T-helper 2 cell (primary cell): ENCODE measurements at places on chromosomes 1 and 21.
A peak's percentile ranks its signal among the peaks of the same experiment; 100 is the strongest.

DNA sequence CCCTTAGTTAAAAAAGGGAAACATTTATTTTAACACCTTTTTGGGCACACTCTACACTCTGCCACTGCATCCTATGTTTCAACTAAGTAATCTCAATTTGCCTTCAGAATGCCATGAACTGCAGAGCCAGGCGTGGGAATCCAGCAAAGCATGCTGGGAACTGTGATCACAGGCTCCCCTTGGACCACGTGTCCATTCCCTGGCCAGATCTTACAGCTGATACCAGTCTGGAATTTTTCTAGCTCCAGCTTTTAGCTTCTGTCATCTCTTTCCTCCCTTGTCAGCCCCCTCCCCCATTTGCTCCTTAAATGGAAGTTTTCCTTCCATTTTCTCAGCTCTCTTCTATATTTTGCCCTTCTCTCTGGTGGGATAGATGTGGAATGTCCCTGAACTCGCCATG lies 29.4 kb downstream of the RCSD1 start:
- DNase-seq = no peak

GRCh38 chr21:14771593-14771992 lies 225.5 kb upstream of the SAMSN1 start:
- no peak for DNase-seq

- no peak for DNase-seq
These were observed 481.7 kb upstream of the NR5A2 start for GRCh38 chr1:199545780-199546179.

DNA sequence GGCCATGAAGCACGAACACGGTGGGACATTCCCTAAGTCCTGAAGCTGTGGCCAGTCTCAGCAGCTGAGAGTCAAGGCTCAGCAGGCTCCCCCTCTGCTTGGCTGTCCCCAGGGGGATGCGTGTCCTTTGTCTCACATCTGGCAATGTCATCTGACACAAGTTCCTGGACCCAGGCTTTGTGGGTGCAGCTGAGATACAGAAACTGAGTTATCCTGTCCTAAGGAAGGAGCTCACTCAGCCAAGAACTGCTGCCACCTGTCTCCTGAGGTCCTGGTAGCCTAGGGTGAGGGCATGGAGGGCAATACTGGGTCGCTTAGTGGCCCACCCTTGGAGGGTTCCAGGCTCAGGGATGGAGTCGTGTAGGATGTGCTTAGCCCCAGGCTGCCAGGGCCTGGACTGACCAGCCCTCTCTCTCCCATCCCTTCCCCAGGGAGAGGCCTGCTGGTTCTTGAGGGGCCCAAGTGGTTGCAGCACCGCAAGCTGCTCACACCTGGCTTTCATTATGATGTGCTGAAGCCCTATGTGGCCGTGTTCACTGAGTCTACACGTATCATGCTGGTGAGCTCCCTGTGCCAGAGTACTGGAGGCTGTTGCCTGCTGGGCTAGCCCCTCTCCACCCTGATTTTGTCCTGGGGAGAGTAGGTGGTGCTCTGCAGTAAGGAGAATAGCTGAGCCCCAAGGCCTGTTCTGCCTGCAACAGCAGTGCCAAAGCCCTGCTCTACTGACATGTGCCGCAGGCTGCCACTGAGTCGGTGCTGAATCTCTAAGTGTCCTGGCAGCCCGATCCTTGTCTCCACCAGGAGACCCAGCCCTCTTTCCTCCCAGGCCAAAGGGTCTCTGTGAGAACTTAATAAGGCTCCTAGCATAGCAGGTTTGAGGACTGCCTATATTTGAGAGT lies 13.5 kb downstream of the CYP4B1 start:
- no peak for DNase-seq

- peak; percentile 11 for DNase-seq
These were observed 91.8 kb downstream of the ADCY10 start for GRCh38 chr1:167821969-167822685.

GRCh38 chr1:158611916-158612315 lies 6.8 kb downstream of the OR10Z1 start:
- DNase-seq = no peak

DNA sequence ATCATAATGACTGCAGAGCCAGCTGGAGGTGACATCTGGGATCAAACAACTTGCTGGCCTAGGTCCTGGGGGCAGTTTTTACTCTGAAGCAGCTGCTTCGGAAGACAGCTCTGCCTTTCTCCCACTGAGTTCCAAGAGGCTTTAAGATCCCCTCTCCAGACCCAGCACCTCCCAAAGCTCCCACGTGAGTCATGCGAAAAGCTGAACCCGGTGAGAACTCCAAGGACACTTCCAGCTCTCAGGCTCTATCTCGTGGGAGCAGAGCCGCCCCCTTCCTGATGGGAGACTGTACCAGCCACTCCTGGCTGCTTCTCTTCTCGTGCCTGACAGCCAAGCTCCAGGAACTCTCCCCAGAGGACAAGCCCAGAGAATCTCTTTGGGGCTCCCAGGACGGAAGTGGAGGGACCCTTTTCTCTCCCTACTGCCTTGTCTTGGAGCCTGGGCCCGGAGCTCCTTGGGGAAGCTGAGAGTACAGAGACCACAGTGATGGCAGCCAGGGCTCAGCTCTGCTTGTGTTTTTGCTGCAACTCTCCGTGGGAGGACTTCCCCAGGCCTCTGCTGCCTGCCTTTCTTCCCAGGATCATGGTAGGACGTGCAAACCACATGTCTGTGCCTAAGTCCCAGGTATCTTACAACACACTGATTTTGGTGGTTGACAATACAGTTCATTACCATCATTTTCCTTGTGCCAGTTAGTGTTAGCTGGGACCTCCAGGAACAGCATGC lies 40.6 kb downstream of the STUM start:
- no peak for DNase-seq

DNA sequence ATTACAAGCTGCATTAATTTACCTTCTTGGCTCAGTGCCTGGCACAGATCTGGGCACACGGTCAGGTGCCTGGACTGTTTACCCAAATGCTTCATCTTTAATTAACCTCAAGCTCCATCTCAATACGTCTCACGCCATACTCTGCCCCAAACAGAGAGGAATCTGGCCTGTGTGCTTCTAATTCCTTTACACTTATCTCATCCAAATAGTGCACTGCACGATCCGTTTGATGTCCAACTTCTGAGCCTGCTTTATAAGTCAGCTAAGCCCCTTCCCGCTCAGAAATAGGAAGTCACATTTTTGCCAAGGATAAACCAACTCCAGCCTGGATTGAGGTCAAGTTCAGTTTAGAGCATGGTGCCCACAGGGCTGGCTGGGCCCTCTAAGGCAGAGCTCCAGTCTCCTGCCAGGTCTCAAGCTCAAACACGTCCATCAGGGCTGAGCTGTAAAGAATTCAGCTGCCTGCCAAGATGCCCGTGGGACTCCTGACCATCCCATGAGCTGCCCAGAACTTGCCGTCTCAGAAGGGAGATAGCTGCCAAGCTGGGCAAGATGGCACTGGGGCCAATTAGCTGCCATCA lies 233.5 kb downstream of the TRABD2B start:
- DNase-seq = no peak

DNA sequence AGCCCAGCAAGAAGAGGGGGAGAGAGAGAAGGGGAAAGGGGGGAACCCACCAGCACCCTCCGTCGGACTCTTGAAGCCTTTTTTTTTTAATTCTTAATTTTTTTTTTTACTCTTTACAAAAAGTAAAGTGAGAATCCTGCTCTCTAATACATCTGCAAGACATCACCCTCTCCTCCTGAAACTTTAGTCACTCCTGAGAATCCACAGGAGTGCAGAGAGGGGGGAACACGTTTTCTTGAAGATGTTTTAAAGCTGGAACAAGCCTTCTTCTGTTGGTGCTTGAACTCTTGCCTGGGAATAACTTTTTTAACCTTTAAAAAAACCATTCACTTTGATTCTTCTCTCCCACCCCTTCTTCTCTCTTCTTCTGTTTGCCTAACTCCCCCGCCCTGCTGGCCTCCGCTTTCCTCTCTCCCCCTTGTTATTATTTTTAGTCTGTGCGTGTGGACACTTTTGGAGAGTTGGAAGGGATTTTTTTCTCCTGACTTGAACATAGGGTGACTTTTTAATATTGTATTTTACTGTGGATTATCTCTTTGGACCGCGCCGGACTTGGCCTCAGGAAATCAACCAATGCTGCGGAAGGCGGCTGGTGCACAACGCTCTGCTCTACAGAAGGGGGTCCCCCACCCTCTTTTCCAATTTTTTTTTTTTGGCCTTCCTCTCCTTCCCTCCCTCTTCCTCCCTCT lies 383 bp upstream of the PRRX1 start:
- no peak for DNase-seq

- DNase-seq = no peak
These were observed 33.4 kb downstream of the OBSCN start for GRCh38 chr1:228241259-228241658.

- DNase-seq = no peak
These were observed 33.7 kb downstream of the PTP4A2 start for GRCh38 chr1:31904339-31905092.

- no peak for DNase-seq
These were observed 57.4 kb downstream of the ESRRG start for GRCh38 chr1:216665856-216666255.

- DNase-seq = peak; percentile 6
These were observed at the start of gene DLGAP3 for GRCh38 chr1:34929497-34929852. TSS of gene DLGAP3 (minus strand) at chr1:34929650. CDS start at chr1:34905383, 24,267 bp downstream.

DNA sequence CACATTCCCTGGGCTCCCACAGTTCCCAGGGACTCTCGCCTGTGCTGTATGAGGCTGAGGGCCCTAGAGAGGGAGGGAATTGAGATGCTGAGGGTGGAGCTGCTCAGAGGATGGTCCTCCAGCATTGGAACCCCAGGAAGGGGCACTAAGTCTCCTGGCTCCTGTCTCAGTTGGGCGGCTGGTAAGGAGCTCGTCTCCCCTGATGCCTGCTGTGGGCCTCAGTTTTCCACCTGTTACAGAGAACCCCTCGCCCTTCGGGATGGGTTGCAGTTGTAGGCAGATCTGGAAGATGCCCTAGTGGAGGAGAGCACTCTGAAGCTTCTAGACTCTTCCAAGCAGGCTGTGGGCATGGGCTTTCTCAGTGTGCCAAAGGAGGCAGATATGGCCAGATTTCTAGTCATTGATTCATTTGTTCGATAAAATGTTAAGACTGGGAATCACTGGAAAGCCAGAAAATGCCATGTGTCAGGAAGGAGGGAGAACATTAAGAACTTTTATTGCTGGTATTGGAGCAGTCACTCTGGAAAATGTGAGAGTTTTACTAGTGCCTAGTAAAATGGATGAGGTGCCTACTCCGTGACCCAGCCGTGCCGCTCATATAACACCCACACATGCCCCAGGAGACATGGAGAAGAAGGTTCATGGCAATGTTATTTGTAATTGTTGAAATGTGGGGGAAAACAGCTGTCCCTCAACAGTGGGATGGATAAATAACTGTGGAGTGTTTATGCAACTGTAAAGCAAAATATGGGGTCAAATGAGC lies 828 bp upstream of the MYBPH start:
- no peak for DNase-seq

GRCh38 chr1:112515311-112516009 lies 6.7 kb downstream of the WNT2B start:
- no peak for DNase-seq

GRCh38 chr1:57820356-57821095 lies 396.7 kb upstream of the DAB1 start:
- no peak for DNase-seq

DNA sequence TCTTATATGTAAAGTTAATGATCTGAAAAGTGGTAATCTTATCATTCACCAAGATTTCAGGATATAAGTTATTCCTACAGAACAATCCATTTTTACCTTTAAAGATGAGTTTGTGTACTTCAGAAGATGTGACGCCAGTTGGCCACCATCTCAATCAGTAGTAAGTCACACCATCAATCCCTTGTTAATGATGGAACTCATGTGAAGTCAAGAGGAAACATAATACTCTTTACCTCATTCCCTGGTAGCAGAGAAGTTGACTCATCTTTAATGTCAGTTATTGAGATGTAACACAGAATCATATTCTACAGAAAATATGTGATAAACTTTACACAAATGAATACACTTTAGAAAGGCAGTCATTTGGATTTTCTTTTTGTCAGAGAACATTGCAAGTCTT lies 38.2 kb downstream of the MRPL39 start:
- DNase-seq = no peak

GRCh38 chr1:176136891-176137290 lies 70.2 kb downstream of the COP1 start:
- no peak for DNase-seq

DNA sequence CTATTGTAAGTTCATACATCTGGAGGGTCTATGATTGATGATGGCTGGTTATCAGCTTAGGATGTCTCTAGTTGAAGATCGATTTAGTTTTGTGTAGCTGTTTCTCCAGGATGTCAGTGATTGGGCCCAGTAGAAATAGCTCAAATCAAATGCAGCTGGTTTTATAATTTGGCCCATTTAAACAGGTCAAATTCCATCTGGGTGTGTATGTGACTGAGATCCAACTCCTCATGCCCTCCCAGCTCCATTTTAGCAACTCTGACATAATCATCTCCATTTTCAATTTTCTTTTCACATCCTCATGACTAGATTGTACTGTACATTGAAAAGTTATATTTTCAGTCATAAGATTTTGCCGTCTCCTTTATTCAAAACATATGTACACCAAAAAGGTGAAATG lies 99.2 kb downstream of the TPR start:
- no peak for DNase-seq

- no peak for DNase-seq
These were observed 2.8 kb upstream of the AHDC1 start for GRCh38 chr1:27606708-27607238.

DNA sequence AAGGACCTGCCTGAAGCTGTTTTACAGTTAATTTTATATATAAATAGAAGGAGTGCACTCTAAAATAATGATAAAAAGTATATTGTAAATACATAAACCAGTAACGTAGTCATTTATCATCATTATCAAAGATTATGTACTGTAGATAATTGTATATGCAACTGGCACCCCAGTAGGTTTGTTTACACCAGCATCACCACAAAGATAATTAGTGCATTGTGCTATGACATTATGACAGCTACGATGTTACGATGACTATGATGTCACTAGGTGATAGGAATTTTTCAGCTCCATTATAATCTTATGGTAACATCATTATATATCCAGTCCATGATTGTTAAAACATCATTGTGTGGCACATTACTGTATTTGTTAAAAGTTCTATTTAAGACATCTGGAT lies 185.2 kb downstream of the LBR start:
- no peak for DNase-seq
